Parietal lobe (tissue), 2 donors: ENCODE measurements at places on chromosomes 16 and 17. TPM values are rescaled to one million over a fixed set of nuclear protein-coding genes. Genes with fewer than 3 reads are reported as not detected.

Gene SLC5A10
- total RNA-seq, result not detected

Gene ARHGDIG
- 60.1 TPM for total RNA-seq

Gene CLCN7
- 51.0 TPM for total RNA-seq

Gene HBQ1
- total RNA-seq, result 4.1 TPM

Gene RNF40
- total RNA-seq, result 124 TPM

Gene SRSF1
- 350 TPM for total RNA-seq

Gene NPTX1
- 19.7 TPM for total RNA-seq

Gene ATXN7L3
- 71.1 TPM for total RNA-seq

Gene HOXB2
- not detected for total RNA-seq

Gene PRR35
- not detected for total RNA-seq

Gene PRRT2
- total RNA-seq, result 36.0 TPM

Gene CMTM2
- not detected for total RNA-seq

Gene SPAG9
- total RNA-seq, result 475 TPM
